ENCODE measurements at places on chromosomes 2 and 18. TPM values are rescaled to one million over a fixed set of nuclear protein-coding genes. Genes with fewer than 3 reads are reported as not detected.

Gene FBXO11
- 87.3 TPM for total RNA-seq

GRCh38 chr18:28459587-28459986, 282.7 kb upstream of the CDH2 start:
- no peak for DNase-seq
- H3K36me3 ChIP-seq, result no peaks in the 10 kb centered on the region
- no peak overlapping the region for H3K4me3 ChIP-seq
- H3K4me1 ChIP-seq, result no peaks in the 10 kb centered on the region
- no peaks in the 10 kb centered on the region for H3K27me3 ChIP-seq

Gene TCF23
- total RNA-seq, result not detected

DNA sequence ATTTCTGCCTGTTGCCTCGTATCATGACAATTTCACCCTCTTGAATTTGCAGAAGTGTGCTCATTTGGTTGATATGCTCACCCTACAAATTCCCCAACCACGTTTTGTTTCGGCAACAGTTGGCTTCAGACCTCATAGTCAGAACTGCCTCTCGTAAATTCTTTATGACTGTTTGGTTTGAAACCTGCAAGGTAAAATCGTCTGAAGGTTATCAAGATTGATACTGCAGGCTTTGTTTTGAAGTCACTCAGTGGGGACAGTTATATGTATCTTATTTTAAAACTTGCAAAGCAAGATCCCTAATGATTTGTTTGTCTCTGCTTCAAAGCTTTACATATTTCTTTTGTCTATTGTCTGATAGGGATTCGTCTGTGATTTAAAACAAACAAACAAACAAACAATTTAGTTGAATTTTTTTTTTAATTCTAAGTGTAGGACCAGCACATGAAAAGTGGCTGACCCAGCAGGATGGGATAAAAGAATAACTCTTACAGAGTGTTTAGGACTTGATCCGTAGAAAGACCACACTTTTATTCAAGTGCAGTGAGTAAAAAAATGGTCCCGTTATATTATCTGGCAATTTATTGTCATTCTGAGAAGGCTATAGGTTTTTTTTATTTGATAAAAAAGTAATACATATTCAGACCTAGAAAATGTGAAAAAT, 45.7 kb upstream of the MYCN start:
- H3K4me3 ChIP-seq, result no peak overlapping the region
- no peak for DNase-seq
- no peaks in the 10 kb centered on the region for H3K27me3 ChIP-seq
- H3K36me3 ChIP-seq, result no peaks in the 10 kb centered on the region
- H3K4me1 ChIP-seq, result no peaks in the 10 kb centered on the region

Gene FSHR
- total RNA-seq, result not detected

Gene CXCR1
- not detected for total RNA-seq

DNA sequence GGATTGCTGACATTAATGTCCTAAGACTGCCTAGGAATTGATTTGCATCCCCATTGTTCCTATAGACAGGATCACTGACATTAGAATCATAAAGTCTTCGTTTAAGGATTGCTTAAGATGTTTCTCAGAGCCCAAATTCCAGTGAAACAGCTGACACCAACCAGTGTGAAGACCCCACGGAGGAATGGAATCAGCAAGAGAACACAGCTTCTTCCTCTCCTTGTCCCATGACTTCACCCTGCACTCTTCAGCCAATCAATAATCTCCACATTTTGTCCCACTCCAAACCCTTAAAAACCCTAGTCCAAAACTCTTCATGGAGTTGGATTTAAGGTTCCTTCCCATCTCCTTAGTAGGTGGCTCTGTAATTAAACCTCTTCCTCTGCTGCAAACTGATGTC, 157.0 kb upstream of the NDUFV2 start:
- H3K27me3 ChIP-seq, result no peaks in the 10 kb centered on the region
- H3K36me3 ChIP-seq, result no peaks in the 10 kb centered on the region

DNA sequence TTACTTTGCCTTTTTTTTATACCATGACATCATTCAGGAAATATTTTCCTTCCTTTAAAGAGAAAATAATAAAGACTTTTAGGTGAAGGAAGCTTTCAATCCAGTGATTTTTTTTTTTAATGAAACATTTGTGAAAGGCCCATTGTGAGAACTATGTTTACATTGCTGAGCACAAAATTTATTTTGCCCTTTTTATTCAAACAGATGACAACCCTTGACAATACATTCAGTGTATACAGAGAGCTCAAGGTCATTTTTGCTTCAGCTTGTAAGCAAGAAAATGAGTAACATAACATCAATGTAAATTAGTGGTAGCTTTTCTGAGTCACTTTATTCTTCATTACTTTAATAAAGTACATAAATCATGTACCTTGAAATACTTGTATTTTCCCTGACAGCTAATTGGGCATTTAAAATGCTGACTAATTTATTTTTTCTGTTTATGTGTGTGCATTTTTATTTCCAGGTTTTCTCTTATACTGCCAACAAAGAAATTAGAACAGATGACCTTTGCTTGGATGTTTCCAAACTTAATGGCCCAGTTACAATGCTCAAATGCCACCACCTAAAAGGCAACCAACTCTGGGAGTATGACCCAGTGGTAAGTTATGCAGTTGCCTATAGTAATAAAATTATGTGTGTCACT, 121.6 kb downstream of the GALNT1 start:
- H3K36me3 ChIP-seq, result no peaks in the 10 kb centered on the region
- no peak overlapping the region for H3K27ac ChIP-seq
- H3K27me3 ChIP-seq, result no peaks in the 10 kb centered on the region
- no peak overlapping the region for H3K4me3 ChIP-seq
- DNase-seq, result no peak

- DNase-seq, result peak; percentile 59
- H3K4me3 ChIP-seq, result no peak overlapping the region
- no peaks in the 10 kb centered on the region for H3K36me3 ChIP-seq
- H3K27me3 ChIP-seq, result no peaks in the 10 kb centered on the region
Observed at GRCh38 chr2:204015118-204015843, 78.7 kb downstream of the ICOS start.

Gene NPPC
- total RNA-seq, result not detected

GRCh38 chr2:101775092-101775491, 77.6 kb downstream of the MAP4K4 start:
- no peak overlapping the region for H3K4me3 ChIP-seq
- H3K36me3 ChIP-seq, result no peaks in the 10 kb centered on the region
- H3K27ac ChIP-seq, result no peak overlapping the region

Gene PPM1B
- total RNA-seq, result 79.3 TPM

DNA sequence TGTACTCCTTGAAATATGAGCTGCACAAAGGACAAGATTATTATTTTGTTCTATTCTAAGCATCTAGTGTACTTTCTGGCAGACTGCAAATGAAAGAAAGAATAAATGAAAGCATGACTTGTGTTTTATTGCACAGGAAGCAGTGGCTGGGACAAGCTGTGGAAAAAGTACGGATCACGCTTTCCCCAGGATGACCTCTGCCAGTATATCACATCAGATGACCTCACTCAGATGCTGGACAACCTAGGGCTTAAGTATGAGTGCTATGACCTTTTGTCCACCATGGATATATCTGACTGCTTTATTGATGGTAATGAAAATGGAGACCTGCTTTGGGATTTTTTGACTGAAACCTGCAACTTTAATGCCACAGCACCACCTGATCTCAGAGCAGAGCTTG, 49.4 kb downstream of the HNMT start:
- no peaks in the 10 kb centered on the region for H3K27me3 ChIP-seq
- no peak overlapping the region for H3K27ac ChIP-seq
- no peaks in the 10 kb centered on the region for H3K36me3 ChIP-seq
- no peak overlapping the region for H3K4me3 ChIP-seq

DNA sequence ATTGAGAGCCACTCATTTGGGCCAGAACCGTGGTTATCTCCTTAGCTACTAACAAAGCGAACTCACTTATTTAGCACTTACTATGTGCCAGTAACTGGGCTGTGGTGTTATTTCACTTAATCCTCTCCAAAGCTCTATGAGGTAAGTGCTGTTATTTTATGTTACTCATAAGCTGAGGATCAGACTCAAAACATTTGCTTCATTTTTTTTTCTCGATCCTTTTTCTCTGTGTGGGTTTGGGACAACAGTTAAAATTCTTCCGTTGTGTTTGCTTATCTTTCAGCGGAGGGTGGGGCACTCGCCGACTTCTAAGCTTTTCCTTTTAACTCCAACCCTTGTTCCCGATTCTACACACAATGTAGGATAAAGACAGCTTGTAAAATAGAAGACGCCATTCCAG, 52.8 kb downstream of the TMEM178A start:
- H3K4me1 ChIP-seq, result no peaks in the 10 kb centered on the region
- no peaks in the 10 kb centered on the region for H3K27me3 ChIP-seq
- H3K27ac ChIP-seq, result no peak overlapping the region
- no peaks in the 10 kb centered on the region for H3K36me3 ChIP-seq
- DNase-seq, result no peak

GRCh38 chr2:186526281-186526680, 40.2 kb downstream of the ZC3H15 start:
- no peaks in the 10 kb centered on the region for H3K27me3 ChIP-seq
- DNase-seq, result no peak
- no peak overlapping the region for H3K27ac ChIP-seq
- H3K36me3 ChIP-seq, result no peaks in the 10 kb centered on the region
- no peaks in the 10 kb centered on the region for H3K4me1 ChIP-seq

DNA sequence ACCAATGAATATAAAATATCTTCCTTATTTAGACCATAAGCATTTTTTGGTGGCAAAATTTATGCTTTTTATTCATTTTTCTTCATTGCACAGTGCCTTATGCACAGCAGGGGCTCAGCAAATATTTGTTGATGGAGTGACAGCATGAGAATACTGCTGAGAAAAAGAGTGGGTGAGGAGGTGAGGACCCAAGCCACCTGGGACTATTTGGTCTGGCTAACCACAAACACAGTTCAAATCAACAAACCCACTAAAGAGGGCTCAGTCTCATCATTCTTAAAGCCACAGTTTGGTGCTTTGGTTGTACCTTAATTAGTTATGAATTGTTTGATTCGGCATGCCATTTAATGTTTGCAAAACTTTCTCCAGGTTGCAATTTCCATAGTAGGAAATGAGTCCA, 183.5 kb upstream of the ZNF521 start:
- no peaks in the 10 kb centered on the region for H3K36me3 ChIP-seq
- H3K4me3 ChIP-seq, result no peak overlapping the region
- no peaks in the 10 kb centered on the region for H3K4me1 ChIP-seq
- no peaks in the 10 kb centered on the region for H3K27me3 ChIP-seq

DNA sequence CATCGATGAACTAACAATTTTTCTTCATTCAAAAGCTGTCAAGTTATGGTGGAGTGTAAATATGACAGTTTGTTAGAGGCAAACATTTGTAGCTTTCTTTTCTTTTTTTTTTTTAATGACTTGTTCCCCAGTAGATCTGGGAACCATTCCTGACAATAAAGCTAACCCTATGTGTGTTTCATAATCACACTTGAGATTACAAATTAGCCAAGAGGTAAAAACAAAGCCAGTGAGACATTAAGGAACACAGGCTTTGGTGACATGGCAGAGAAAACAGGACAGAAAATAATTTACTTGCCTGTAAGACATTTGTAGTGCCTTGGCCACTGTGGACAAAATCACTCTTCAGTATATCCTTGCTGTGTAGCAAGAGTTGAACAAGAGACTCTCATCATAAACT, 135.9 kb downstream of the UBE2E3 start:
- no peak overlapping the region for H3K27ac ChIP-seq
- no peak for DNase-seq
- no peaks in the 10 kb centered on the region for H3K27me3 ChIP-seq
- no peak overlapping the region for H3K4me3 ChIP-seq
- peaks cover 30% of the 10 kb centered on the region for H3K4me1 ChIP-seq

Gene BMP10
- total RNA-seq, result not detected

DNA sequence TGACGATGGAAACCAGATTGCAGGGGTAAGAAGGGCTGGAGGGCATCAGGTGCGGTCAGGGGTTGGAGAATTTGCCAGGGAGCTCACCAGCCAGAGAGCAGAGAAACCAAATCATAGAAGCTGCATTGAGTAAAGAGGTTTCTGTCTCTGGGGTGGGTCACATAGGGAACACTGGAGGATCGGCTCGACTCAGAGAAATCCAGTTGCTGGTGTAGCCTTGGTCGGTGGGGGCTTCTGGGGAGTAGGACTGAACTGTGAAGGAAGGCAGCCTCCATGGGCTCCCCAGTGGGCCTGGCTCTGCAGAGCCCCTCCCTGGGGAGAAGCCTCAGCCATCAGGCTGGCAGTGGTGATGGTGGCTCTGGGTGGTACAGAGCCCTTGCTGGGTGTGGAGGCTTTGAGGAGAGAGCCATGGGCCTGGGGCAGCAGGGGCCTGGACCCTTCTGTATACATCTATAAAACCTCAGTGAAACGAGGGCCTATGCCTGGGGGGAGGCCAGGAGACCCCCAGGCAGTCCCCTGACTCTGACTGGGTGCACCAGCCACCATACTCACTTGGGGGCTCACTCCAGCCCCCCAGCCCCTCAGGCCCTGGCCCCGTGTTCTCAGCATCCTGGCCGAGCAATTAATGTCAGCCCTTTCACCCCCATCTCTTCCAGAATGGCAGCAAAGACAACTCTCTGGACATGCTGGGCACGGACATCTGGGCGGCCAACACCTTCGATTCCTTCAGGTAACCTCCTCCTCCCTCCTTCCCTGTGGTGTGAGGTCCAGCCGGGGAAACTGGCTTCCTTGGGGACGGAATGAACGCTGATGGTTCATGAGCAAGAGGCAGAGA, 124.5 kb downstream of the CTIF start:
- H3K27ac ChIP-seq, result no peak overlapping the region
- no peaks in the 10 kb centered on the region for H3K36me3 ChIP-seq
- H3K4me1 ChIP-seq, result no peaks in the 10 kb centered on the region

DNA sequence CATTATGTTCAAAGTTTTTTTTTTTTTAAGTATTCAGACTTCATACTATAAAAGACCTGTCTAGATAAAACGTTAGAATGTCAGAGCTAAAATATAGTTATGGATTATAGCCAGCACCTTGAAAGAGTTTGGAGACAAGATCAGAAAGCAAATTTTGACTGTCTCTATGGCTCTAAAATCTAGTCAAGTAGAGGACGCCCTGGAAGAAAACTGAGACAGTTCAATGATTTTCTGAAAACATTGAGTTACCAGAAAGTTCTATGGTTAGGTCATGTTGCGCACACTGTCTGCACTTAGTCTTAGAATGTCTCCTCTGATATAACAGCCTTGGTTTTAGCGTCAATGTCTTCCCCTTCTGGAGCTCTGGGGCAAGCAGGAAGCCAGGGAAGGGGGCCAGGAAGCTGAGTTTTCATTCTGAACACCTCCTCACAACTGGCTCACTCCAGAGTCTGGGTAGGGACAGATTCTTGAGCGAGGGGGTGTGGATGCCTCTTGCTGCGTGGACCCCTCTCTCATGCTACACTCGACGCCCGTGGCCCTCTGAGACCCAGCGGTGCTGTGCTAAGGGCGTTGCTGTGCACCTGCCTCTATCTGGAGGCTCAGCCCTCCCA, 99.5 kb downstream of the RNF144A start:
- no peak for DNase-seq
- peaks cover 17% of the 10 kb centered on the region for H3K36me3 ChIP-seq
- peaks cover 15% of the 10 kb centered on the region for H3K4me1 ChIP-seq
- H3K4me3 ChIP-seq, result no peak overlapping the region
- H3K27me3 ChIP-seq, result no peaks in the 10 kb centered on the region
- no peak overlapping the region for H3K27ac ChIP-seq

Gene NAT8
- not detected for total RNA-seq

Gene RSAD2
- 3.8 TPM for total RNA-seq
